Glomerular endothelial cell (primary cell): ENCODE measurements at places on chromosomes 13 and 19. TPM values are rescaled to one million over a fixed set of nuclear protein-coding genes. Genes with fewer than 3 reads are reported as not detected.

Gene AKAP8L
- 67.7 and 106 TPM in 2 replicates for total RNA-seq

Gene SHISA7
- not detected in 2 replicates for total RNA-seq

Gene RASIP1
- total RNA-seq = 153 and 158 TPM in 2 replicates

Gene RDH8
- not detected in 2 replicates for total RNA-seq

Gene GJA3
- 0.39 and 0.47 TPM in 2 replicates for total RNA-seq
